ENCODE measurements at places on chromosomes 1 and 21.

DNA sequence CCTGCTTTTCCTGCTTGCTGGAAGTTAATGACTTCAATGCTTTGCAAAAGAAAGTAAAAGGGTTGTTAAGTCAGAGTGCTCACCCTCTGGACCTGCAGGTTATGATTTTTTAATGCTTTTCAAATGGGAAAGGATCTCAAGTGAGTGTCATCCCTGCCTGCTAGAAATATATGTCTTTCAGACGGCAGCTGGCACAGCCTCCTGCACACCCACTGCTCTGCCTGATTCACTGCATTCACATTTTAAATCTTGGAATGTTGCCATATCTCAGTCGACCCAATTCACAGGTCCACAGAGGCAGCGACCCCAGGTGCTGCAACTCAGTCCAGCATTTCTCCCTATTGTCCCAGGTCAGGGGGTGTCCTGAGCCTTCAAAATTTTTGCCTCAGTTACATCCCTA, 10.7 kb downstream of the DUSP23 start:
- DNase-seq, result no peak

DNA sequence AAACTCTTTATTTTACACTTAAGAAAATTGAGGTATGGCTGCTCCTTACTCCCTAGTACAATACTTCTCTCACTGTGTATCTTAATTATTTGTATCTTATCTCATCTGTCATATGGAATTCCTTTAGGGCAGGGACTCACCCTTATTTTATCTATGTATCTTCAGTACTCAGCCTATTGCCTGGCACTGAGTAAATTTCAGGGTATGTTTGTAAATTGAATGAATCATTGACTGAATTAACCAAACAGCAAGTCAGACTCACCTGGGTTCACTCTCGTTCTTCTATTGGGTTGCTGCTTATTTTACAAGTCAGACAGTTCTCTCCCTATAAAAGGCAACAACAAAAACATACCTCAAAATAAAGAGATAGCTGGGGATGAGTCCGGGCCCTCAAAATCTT, 63.8 kb downstream of the LAMC1 start:
- DNase-seq, result no peak

- no peak for DNase-seq
Observed at GRCh38 chr1:119080586-119080985, 59.9 kb downstream of the WARS2 start.

DNA sequence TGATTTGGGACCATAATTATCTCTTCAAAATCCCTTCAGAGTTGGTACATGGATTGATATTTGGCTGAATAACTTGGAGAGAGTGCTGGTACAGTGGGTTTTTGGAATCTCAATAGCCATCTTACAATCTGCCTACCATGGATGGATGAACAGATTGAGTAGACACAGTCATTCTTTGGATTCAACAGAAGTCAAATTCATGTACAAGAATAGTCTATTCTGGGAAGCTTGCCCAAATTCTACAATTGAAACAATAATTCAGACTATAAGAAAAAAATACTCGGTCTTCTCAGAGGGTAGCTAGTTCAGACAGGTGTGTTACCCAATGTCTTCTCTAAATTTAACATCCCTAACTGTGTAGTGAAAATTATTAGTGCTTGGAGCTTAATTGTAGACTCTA, 574.0 kb downstream of the LRRIQ3 start:
- DNase-seq, result no peak

DNA sequence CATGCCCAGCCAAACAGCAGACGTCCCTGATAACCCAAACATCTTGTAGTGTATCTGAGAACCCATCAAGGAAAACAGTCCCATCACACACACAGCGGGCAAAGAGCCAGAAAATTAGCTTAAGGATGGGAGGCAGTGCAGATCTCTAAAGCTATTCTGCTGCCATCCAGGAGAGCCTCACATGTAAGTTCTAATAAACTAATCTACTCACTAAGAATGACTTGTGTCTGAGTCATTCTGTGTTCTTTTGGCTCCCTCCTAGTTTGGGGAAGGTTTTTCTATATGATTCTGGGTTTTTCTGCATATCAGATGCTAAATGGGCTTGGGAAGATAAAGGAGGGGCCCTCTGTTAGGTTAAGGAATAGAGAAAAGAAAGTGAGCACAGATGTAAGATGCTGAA, 162.8 kb downstream of the HUNK start:
- DNase-seq, result no peak
